ENCODE measurements at places on chromosomes 2 and 18.

DNA sequence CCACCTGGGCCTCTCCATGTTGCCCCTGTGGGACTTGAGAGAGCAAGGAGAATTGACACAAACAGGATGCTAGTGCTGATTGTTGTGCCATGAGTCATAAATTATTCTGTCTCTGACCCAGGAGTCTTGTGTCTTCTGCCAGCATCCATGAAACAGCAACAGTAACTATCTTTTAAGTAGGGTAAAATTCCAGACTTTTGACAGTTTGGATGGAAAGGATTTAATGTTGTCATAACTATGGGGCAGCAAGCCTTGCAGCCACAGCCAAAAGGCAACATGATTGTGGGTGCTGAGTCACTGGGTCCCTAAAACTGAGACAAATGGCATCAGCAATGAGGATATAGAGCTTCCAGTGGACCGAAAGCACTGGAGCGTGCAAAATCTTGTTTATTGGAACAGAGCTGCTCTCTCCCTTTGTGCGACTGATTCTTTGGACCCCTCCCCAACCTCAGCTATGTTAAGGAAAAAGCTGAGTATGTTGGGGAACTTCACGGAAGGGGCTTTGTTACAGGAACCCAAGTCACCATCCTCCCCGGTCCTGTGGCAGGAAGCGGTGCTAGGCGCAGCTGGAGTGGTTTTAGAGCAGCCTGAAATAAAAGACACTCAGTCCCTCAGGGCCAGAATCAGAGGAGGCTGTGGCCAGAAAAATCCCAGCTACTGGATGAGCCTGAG lies 9.6 kb upstream of the ITPRIPL1 start:
- no peak for DNase-seq

DNA sequence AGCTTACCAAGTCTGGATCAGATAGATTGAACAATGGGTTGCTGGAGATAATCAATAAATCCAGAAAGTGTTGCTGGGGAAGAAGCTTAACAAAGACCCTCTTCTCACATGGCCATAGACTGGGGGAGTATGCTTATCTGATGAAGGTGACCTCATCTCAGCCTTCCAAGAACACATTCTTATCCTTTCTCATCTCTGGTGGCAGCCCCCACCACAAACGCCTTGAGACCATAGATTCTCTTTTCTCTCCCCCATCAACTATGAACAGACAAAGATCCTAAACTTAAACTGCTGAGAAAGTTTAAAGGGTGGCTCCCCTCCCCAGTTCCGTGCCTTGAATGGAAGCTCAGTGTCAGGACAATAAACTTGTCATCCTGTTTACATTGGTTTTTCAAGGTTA lies 428.7 kb upstream of the TRIB2 start:
- DNase-seq, result no peak

- no peak for DNase-seq
Measured at GRCh38 chr2:6927186-6927585, 10.0 kb downstream of the RNF144A start.

- no peak for DNase-seq
Measured at GRCh38 chr2:15893085-15893484, 47.3 kb upstream of the MYCN start.

DNA sequence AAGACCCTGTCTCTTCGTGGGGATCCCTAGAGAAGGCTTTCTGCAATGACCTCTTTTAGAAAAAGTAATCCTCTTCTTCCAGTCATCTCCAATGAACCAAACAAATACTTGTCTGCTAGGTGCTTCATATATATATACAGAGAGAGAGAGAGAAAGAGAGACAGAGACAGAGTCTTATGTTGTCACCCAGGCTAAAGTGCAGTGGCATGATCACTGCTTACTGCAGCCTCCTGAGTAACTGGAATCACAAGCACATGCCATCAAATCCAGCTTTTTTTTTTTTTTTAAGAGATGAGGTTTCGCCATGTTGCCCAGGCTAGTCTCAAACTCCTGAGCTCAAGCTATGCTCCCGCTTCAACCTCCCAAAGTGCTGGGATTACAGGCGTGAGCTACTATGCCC lies 18.6 kb upstream of the PKDCC start:
- DNase-seq, result no peak

DNA sequence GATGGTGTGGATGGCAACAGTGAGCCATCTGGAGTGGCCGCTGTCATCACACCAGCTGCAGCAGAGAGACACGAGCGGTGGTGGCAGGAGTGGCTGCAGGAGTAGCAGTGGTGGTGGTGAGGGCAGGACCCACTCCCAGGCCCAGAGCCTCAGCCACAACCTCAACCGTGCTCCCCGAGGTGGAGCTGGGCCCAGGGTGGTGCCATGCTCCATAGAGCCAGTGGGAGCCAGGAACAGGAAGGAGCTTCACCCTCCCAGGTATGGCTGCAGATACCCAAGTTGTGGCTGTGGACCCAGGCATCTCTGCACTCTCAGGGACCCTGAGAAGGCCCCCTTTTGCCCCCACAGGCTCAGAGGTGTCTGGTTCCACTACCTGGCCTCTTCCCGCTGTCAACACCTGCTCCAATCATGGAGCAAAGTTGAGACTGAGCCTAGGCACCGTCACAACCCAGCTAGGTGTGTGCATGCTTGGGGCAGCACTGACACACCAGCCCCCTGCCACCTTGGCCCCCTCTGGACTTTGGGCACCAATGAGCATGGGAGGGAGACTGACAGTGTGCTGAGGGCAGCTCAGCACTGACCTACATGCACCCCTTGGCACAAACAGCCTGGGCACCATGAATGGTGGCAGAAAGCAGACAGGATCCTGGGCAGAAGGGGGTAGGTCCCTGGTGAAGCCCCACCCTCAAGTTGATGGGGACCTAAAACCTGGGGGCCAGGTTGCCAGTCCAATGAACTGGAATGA lies 188.9 kb downstream of the NDUFA10 start:
- no peak for DNase-seq

- no peak for DNase-seq
Measured at GRCh38 chr2:202023198-202023903, 10.3 kb upstream of the FZD7 start.

- no peak for DNase-seq
Measured at GRCh38 chr2:196851088-196851487, 41.9 kb upstream of the C2orf66 start.

DNA sequence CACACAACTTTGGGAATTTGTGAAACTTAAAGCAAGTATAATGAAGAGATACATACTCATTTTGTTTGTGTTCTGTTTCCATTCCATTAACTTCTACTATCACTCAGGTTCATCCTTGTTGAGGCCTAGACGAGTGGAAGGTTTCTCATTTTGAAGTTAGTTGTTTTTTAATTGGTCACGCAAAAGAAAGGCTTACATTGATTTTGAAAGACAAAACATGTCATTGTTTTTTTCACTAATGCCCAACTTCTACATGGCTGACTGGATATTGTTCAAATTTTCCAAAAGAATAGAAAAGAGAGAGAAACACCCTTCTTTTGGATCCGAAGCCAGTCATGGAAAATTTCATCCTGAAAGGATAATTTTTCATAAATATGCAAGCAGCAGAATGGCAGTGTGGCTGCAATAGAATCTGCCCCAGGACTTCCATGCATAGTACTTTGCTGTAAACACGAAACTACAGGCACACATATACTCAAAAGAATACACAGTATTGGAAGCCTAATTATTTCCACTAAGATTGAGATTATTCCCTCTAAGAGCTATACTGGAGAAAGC lies 27.4 kb downstream of the PRKCE start:
- DNase-seq, result no peak

- no peak for DNase-seq
Measured at GRCh38 chr2:88831792-88832248, 140.3 kb downstream of the RPIA start.

DNA sequence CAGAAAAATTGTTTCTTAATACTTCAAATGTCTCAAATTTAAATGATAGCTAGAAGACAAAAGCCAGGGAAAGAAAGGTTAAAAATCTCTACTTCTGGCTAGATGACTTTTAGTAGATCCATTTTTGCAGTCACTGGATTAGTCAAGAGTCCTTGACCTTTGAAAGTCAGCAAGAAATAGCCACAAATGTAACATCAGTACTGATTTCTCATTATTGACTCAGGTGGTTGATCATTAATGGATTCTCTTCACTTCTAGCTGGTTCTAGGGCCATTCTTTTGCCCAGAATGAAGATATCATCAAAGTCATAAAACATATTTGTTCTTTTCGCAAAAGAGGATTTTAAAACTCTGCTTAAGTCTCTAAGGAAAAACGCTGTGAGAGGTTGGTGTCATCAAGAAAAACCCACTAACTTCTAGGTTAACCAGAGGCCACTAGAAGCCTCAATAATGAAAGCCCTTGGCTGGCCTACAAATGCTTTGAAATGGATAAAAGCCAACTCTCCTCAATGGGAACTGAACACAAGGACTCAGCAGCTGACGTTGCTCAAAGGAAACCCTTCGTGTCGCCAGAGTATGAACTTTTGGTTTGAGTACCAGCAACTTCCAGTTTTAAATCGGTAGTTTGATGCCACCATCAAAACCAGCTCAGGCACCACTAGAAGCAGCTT lies 66.3 kb downstream of the IRS1 start:
- no peak for DNase-seq

- DNase-seq, result no peak
Measured at GRCh38 chr2:60033325-60033724, 520.1 kb downstream of the BCL11A start.

DNA sequence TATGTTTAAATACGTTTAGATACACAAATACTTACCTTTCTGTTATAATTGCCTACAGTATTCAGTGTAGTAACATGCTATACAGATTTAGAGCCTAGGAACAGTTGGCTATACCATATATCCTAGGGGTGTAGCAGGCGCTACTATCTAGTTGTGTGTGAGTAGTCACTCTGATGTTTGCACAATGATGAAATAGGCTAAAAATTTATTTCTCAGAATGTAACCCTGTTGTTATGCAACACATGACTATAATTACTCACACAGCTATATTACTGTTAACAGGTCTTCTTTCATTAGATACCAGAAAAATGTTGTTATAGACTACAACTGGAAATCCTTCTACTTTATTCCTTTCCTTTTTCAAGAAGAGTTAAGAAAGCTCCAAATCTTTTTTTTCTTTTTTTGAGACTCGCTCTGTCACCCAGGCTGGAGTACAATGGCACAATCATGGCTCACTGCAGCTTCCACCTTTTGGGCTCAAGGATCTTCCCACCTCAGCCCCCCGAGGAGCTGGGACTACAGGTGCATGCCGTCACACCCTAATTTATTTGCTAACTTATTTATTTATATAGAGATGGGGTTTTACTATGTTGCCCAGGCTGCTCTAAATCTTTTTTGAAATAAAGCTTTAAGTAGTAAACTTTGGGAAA lies 48.5 kb downstream of the C2orf74 start:
- no peak for DNase-seq

GRCh38 chr2:214775971-214776370 lies 33.5 kb downstream of the BARD1 start:
- DNase-seq, result no peak

DNA sequence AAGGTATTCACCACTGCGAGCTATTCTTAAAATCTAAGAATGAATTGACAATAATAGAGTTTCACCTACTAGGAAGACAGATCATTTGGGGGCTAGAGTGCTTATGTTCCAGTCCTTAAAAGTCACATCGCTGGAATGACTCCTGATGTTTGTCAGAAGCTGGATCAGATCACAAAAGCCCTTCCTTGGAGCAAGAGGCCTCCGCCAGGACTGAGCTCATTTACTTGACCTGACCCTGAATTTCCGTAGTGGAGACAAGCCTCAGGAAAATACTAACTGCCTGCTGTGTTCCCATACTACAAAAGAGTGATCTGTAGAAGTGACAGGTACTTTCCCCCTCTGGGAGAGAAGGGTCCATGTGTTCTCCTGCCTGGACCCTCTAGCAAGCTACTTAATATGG lies 483.9 kb downstream of the DPP10 start:
- no peak for DNase-seq

GRCh38 chr2:115574667-115575066 lies 1132.2 kb downstream of the DPP10 start:
- DNase-seq, result no peak

DNA sequence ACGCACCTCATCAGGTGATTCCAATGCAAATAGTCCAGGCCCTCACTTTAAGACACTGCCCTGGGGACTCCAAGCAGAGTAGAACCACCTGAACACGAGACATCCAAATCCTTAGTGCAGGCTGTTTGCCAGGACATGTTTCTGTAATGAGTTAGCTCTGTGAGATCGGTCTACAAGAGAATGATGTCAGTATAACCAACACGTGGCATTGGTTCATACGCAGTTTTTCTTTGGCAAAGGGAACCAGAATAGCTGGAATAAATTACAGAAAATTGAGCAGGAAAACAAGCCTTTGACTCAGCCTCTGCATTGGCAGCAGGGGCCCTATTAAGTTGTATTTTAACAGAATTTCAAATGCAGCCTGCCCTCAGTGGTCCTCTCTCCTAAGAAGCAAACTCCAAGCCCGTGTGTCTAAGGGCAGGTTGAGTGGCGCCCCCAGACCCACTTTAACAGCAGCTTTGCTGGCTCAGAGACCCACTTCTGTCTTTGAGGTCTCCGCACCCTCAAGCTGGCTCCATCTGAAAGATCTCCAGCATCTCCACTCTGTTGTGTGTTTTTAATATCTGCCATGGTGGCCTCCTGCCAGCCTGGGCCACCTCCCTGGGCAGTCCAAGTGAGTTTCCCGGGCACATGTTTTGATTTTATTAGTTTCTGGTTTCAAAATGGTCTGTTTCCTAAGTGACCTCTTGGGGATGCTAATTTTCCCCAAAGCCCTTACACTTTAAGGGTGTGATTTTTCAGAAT lies 61.3 kb downstream of the ALPK2 start:
- DNase-seq, result no peak

DNA sequence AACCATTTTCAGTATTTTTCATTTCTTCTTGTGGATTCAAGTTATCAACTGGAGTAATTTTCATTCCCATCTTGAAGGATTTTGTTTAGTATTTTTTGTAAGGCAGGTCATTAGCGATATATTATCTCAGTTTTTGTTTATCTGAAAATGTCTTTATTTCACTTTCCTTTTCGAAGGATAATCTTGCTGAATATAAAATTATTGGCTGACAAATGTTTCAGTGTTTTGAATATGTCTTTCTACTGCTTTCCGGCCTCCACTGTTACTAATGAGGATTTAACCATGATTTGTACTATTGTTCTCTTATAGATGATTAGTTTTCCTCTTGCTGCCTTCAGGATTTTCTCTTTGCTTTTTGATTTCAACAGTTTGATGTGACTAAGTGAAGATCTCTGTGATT lies 58.3 kb upstream of the ZNF396 start:
- no peak for DNase-seq

Data from stimulated activated CD4-positive, alpha-beta T cell treated with anti-CD3 and anti-CD28 coated beads, TNF-alpha, amount 100 ng/mL, for 4 hours (primary cell).